ENCODE measurements at places on chromosomes 2 and 18.
A peak's percentile ranks its signal among the peaks of the same experiment; 100 is the strongest.

DNA sequence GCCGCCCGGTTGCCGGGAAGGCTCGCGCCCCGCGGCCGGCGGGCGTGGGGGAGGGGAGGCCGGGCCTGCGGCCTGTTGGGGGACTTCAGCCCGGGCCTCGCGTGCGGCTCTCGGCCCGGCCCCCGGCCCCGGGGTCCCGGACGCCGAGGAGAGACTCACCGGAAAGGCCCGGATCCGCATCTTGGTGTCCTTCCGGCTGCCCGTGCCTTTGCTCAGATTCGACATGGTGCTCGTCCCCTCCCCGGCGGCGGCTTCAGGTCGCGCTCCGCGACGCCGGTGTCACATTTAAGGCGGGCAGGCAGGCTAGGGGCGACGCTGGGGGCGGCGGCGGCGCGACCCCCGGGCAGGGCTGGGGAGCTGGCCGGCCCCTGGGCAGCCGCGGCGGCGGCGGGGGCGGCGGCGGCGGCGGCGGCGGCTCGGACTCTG lies 365 bp downstream of the CUL3 start:
- DNase-seq = peak; percentile 54

GRCh38 chr2:225052703-225053102 lies 10.4 kb upstream of the DOCK10 start:
- DNase-seq = no peak

DNA sequence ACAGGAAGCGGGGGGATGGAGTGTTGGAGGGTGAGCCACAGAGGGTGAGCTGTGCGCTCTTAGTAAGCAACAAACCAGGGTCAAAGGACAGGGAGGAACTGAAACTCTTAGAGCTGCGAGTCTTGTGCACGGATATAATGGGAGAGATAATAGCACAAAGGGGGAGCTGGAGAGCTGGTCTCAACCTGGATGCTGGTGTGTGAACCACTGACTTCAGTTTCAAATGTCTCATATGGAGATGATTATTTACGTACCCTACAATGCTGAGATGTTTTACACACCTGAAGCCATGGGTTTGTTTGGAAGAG lies 35.9 kb downstream of the PTGR3 start:
- DNase-seq = no peak

DNA sequence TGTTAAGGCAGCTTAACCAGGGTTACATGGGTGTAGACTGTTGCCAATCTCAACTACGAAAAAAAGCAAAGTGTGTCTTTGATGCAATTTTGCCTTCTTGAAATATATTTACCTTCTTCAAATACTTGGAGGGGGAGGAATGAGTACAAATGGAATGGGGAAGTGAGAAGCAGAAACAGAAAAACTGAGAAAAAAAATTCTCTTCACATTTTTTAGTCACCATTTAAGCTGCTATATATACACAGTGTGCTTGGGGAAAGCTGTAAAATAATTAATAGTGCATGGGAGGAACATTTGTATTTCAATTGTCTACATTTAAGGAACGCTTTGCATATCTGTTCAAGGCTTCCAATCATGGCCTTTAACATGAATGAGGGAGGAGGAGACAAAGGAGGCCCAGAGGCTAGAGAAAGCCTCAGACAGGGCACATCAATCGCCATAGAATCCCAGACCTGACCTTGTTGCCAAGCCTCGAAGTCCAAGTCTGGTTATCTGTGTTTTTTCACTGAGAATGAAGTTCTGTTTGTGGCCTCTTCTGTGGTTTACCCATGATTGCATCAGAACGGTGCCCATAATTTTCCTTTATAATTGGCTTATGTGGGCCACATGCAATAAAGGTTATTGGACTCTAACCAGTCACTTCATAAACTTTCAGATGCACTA lies 158.6 kb downstream of the PIK3C3 start:
- no peak for DNase-seq

GRCh38 chr2:7907041-7907440 lies 774.8 kb upstream of the ID2 start:
- DNase-seq = no peak

GRCh38 chr2:144459937-144460336 lies 60.0 kb downstream of the ZEB2 start:
- no peak for DNase-seq
